ENCODE measurements at places on chromosomes 5 and 9.
A peak's percentile ranks its signal among the peaks of the same experiment; 100 is the strongest.

DNA sequence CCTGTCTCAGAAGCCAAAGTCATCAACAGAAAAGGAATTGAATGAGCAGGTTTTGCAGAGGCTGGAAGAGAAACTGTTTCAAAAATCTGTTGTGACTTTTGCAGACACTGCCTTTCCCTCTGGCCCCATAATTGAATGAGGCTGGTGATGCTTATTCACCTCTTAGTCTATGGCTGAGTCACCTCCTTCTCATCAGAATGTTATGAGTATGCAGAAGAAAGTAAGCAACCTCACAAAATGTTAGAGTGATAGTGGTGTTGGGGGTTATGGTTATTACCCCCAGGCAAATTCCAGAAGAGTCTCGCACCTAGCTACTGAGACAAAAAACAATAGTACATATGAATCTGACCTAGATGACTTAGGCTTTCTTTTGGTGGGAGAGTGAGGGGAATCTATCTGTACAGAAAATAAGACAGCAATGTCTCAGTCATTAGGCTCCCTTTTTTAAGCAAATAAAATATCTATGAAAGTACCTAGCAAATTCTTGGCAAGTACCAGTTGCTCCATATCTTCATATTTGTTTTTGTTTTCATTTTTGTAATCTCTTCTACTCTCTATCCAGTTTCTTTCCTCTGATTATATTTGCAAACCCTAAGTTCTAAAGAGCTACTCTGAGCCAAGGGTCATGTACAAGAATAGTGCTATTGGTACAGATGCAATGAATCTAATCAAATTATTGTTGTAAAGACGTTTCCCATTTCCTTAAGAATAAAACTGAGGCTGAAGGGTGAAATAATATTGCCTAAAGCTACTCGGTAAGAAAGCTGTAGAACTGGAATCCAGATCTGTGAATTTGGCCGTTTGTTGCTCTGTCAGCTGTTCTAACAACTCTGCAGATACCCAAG lies 498.1 kb upstream of the TNC start:
- DNase-seq = no peak

DNA sequence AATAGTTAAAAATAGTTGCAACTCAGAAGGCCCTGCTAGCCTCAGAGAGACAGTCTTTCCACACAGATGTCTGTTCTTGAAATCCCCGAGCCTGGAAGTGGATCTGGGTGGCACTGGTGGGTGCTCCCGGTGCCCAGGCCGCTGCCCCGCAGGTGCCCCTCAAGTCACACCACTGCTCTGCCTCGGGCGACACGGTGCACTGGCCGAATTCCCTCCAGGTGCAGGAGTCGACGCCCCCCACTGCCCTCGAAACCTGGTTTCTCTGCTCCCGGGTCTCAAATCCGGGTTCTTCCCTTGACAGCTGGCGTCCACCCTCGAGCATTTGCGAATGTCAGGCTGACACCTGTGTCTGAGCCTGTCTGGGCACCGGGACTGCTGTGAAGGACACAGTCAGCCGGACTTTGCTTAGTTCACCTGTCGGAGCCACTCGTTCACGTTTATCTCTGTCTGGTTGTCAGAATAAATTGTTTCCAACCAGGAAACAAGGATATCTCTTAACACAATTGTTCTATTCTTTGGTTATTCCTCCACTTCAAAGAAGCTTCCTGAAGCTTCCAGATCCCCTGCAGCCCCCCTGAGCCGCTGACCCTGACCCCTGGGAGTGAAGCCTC lies 27.1 kb downstream of the SLC9A3 start:
- no peak for DNase-seq

DNA sequence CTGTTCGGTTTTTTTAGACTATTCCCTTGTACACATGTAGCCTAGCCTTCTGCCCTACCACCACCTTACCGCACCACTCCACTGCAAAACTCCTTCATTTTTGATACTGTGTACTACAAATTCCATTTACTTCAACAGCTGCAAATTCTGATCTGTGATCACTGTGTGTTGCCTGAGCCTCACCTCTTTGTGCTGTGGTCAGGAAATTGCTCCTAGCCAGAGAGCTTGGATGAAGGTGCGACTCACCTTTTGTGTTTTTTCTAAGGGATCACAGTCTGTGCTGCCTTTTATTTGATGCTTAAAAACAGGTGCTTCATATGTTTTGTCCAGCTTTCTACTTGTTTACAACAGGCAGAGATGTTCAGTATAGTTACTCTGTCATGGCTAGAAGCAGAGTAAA lies 31.5 kb downstream of the CSNK1G3 start:
- no peak for DNase-seq

DNA sequence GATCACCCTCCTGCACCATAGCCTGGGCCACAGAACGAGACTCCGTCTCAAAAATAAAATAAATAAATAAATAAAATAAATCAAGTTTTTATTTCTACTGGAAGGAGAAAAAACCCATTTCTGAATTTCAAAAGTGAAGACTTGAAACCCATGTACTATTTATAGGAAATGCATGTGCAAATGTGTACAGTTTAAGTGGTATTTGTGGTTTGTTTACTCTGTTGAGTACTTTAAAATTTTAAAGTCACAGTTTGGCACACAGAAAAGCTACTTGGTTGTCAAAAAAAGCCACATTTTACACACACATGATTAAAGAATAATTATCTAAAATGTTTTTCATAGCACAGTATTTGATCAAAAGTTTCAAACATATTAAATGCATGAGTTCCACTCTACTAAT lies 43.6 kb downstream of the NR3C1 start:
- no peak for DNase-seq

DNA sequence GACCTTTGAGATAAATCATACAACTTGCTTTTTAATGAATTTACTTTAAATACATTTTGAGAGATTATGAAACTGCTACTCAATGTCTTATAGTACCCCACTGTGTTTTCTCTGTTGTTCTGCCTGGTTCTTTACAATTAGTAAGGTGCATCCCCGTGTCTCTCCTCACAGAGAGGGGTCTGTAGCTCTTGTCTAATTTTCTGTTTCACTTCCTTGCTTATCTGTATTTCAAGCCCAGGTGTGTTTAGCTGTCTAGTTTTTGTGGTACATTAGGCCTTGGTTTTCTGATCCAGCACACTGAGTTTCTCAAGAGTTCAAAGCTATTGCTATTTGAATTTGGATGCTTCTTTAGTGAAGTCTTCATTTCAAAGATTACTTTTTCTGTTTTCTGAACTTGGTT lies 105.1 kb downstream of the MAST4 start:
- DNase-seq = no peak

GRCh38 chr9:125767349-125767748 lies 20.2 kb downstream of the PBX3 start:
- no peak for DNase-seq

DNA sequence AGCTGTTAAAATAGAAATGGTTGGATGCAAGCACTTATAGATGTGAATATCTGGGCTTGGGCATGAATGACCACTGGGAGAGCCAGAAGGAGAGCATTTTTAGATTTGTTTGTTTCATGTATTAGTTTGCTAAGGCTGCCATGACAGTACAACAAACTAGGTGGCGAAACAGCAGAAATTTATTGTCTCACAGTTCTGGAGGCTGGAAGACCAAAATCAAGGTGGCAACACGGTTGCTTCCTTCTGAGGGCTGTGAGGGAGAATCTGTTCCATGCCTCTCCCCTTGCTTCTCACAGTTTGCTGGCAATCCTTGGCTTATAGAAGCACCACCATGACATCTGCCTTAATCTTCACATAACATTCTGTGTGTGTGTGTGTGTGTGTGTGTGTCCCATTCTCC lies 20.2 kb upstream of the CDC23 start:
- no peak for DNase-seq

- peak; percentile 60 for DNase-seq
Observed at GRCh38 chr5:119287547-119288111, 68.2 kb upstream of the TNFAIP8 start.

GRCh38 chr5:96936431-96937320 lies 796 bp downstream of the LNPEP start:
- DNase-seq = peak; percentile 43
